Muscle of back (tissue), 13 donors: ENCODE measurements at places on chromosomes 11 and 22. TPM values are rescaled to one million over a fixed set of nuclear protein-coding genes. Genes with fewer than 3 reads are reported as not detected.

DNA sequence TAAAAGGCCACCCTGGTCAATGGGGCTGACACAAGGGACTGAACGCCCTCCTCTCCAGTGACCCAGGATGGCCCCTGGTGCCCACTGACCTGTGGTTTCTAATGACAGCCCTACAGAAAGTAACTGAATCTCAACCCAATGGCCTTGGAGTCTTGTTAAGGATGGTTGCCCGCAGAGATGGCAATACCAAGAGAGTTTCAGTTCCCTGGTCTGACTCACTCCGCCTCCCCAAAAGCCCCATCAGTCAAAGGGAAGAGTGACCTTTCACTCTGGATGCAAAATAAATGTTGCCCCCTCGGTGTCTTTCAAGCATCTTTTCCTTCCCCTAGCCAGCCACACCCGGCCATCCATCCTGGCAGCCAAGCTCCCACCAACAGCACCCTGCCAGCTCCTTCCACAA, 57.7 kb upstream of the ISX start:
- DNase-seq: no peak

DNA sequence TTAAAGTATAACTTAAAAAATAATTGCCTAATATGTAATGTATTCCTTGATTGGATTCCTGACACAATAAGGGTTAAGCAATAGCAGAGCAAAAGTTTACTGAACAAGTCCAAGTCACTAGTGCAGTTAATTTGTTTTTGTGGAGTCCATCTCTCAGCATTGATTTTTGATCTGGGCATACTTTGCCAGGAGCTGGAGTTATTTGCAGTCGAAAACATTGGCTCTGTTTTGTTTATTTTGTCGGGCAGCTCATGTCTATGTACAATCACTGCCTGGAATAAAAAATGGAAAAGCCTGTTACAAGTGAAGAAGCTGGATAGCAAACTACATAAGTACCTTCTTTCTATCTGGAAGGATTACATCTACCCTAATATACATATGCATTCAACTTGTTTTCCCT, 625.2 kb downstream of the CNTN5 start:
- DNase-seq: no peak

- DNase-seq: no peak
These were observed 21.0 kb downstream of the SLC22A12 start for GRCh38 chr11:64611869-64612646.

- no peak for DNase-seq
These were observed 1.8 kb downstream of the DCPS start for GRCh38 chr11:126305699-126306098.

Gene PNPLA2
- polyA plus RNA-seq: 30.5 TPM

GRCh38 chr11:67288452-67289225, 464 bp upstream of the ANKRD13D start:
- DNase-seq: peak; percentile 98

GRCh38 chr11:128803011-128803410, 64.1 kb downstream of the KCNJ1 start:
- DNase-seq: no peak

GRCh38 chr22:23182309-23183060, 2.2 kb downstream of the BCR start:
- no peak for DNase-seq

DNA sequence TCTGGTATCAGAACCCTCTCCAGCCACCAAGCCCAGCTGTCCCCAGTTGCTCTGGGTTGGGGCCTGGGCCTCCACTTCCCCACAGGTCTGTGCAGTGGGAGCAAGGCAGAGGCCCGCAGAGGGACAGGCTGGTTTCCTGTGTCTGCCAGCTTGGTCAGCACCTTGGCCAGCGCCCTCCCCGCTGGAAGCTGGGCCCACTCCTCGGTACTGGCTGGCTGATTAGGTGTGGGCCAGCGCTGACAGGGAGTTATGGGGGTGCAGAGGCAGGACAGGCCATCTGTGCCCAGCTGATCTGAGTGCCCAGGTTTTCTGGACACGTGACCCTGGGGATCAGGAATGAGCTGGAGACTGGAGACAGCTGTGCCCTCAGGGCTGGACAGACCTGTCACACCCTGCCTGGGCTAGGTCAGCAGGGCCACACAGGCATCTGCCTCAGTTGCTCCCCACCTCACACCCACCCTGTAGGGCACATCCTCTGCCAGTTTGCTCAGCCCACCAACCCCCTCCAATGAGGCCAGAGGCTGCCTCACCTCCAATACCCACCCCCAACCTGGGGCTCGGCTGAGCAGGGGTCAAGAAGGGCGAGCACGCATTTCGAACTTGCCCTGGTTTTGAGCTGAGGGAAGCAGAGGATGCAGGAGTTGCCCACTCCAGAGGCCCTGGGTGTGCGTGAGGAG, 175.3 kb downstream of the IGLL1 start:
- DNase-seq: peak; percentile 60

Gene IL18
- polyA plus RNA-seq: 0.29 TPM

- DNase-seq: peak; percentile 37
These were observed 49.1 kb upstream of the A4GALT start for GRCh38 chr22:42769574-42770447.

- no peak for DNase-seq
These were observed 128.3 kb downstream of the CRYBB2 start for GRCh38 chr22:25347752-25348102.

GRCh38 chr11:24324211-24324610, 172.6 kb upstream of the LUZP2 start:
- DNase-seq: no peak

Gene LGR4
- polyA plus RNA-seq: 41.0 TPM

Gene KCNE3
- 2.8 TPM for polyA plus RNA-seq

Gene GDPD4
- 0.68 TPM for polyA plus RNA-seq

- no peak for DNase-seq
These were observed 4.1 kb upstream of the TBX1 start for GRCh38 chr22:19756288-19757128.

DNA sequence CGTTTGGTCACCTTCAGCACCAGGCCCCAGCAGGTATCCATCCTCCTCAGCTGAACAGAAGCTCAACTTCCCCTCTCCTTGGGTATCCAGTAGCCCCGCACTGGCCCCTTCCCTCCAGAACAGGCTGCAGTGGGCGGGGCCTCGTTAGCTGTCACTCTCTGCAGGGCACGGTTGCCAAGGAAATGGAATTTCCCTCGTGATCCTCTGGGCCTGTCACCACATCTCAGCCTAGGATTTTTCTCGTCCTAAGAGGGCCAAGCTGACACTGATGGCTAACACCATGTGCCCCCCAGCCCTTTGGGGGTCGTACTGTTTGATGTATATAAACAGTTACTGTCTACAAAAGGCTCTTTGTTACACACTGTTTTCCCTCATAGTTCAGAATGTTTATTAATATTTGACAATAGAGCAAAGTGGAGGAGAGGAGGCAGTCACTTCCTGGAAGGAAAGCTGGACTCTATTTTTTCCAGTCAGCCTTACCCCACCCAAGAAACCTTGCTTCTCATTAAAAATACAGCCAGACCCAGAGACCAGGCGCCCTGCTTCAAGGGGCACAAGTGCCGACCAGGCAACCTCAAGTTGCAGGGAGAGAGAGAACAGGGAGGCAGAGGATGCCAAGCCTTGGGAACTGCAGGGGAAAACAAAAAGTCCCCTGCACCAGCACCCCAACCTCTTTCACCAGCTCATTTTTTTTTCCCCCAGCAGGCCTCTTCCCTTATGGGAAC, 44.5 kb downstream of the FEZ1 start:
- peak; percentile 33 for DNase-seq

Gene IRAG1
- polyA plus RNA-seq: 5.2 TPM

GRCh38 chr11:1348796-1349326, 39.4 kb upstream of the TOLLIP start:
- DNase-seq: no peak

Gene BDNF
- 1.1 TPM for polyA plus RNA-seq

- no peak for DNase-seq
These were observed 2.9 kb upstream of the CTSC start for GRCh38 chr11:88340366-88340935.

Gene HOATZ
- 0.08 TPM for polyA plus RNA-seq

DNA sequence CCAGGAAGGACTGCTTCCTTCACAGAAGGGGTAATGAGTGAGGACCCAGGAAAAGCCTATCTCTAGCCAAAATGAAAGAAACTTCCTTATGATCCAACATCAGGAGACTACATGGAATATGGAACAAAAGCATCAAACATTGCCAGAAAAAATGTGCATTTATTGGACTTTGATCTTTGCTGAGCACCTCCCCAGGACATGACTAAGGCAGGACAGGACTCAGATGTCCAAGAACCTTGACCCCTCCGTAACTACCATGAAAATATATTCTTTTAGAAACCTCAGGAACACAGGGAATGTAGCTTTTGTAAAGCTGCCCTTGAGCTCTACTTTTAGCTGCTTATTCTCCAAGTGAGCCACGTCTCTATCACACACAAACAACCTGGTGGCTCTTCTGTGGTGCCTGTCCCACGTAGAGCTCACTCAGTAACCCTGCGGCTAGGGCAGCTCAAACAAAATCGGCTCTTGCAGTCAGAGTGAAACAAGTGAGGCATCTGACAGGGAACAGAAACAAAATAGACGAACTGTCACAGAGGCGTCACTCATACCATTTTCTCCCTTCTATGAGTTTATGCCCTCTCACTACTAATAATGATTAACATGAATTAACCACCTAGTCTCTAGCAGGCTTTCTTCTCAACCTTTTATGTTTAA, 471.5 kb upstream of the API5 start:
- DNase-seq: no peak

Gene KCNJ11
- 13.8 TPM for polyA plus RNA-seq

DNA sequence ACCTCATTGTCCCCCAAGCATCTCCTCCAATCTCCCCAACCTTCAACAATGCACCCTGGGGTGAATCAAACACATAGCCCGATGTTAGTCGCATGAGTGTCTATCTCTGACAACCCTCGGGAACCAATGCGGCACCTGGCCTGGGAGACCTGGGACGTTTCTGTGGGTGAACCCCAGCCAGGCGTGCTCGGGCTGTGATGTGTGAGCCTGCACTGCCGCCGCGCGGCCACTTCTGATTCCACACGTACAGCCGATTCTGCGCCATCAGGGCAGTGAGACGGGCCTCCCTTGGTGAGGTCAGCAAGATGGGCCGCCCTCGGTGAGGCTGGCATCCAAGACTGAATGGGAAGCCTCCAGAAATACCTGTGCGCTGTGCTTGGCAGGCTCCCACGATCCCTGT, 5.2 kb upstream of the H19 start:
- no peak for DNase-seq

DNA sequence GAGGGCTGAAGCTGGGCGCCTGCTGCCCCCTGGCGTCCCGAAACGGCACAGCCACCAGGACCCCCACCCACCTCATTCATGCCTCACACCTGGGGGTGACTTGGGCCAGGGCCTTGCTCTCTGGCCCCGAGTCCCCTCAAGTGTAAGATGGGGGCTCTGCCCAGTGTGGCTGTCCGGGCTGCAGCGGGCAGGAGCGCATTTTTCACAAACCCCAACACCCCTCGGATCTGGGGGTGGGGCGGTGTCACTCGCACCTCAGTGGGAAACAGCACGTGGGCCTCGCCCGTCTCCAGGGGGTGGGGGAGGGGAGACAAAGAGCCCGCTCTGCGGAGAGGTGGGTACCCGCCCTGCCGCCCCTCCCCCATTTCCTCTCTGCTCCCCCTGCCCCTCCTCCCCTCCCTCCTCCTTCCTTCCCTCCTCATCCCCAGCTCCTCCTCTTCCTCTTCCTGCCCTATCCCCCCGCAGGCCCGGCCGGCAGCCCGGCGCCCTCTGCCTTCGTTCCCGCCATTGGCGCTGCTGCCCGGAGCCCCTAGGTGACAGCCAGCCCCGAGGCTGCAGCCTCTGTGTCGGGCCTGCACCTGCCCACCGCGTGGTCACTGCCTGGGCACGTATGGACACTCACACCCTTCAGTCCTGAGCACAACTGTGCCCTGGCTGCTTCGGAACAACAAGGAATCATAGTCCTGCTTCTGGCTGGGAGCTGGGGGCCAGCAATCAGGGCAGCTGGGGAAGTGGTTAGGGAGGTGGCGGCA, 6.8 kb upstream of the CDKN1C start:
- peak; percentile 75 for DNase-seq

GRCh38 chr22:33105501-33105911, 47.3 kb upstream of the SYN3 start:
- no peak for DNase-seq

DNA sequence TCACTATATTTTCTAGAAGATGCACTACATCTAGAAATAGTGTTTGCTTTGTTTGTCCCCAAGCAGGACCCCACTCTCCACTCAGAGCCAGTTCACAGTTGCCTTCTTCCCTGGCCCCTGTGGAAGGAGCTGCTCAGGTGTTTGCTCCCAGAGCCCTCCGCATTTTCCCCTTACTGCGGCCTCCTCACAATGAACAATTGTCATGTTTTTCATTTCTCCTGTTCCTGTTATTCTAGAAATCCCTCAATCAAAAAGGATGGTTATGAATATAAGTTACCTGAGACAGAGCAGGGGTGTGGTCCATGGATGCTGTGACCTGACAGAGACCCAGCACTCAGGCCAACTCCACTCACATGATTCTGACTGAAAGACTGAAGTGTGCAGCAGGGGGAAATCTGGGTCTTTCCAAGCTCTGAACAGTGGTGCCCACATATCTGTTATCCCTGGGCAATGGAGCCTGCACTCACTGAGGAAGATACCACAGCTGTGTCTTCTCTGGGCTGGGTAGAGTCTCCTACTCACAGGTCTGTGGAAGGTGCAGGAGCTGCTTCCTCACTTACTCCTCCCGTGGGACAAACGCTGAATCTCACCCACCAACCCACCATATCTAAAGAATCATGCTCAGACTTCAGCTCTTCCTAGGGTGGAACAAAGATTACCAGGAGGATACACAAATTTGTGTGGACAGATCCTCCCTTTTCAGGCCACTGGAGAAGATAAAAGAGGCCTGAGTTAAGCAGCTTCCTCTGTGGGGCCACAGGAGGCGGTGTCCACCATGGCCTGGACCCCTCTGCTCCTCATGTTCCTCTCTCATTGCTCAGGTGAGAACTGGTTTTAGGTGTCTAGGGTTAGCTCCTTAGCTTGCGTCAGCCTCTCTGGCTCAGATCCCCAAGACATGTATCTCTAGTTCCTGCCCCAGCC, 87.1 kb upstream of the TOP3B start:
- DNase-seq: no peak

GRCh38 chr11:36086366-36086765, 142.5 kb downstream of the LDLRAD3 start:
- DNase-seq: no peak

Gene SYCE3
- polyA plus RNA-seq: not detected

DNA sequence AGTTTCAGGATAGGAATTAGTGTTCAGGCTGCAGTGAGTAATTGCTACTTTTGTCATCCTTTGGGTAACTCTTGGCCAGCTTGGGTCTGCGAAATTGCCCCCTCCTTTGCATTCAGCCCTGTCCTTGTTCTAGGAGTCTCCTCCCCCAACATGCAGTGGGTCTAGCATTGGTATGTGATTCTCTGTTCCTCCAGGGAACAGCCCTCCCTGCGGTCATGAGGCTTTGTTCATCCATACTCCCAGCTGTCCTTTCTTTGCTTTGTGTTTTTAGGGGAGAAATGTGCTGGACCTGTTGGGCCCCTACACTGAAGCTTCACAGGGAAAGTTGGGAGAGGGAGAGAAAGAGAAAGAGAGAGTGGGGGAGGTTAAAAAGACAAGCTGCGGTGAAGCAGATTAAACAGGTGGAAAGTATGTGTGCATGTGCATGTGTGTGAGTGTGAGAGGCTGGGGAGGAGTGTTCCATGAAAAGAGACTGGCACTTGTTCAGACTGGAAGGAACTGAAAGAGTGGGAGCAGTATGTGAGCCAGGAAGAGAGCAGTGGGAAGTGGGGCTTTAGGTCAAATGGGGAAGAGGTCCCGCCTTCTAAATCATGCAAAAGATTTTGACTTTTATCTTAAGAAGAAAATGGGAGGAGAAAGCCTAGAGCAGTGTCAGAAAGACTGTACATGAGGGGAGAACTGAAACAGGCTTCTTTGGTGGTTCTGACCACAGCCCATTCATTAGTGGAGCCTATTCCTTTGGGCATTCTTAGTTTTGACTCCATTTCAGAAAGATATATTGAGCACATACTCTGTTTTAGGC, 17.9 kb upstream of the SESN3 start:
- DNase-seq: no peak

Gene CADM1
- 30.5 TPM for polyA plus RNA-seq
